ENCODE measurements at places on chromosomes 12 and 14. TPM values are rescaled to one million over a fixed set of nuclear protein-coding genes. Genes with fewer than 3 reads are reported as not detected.
A peak's percentile ranks its signal among the peaks of the same experiment; 100 is the strongest.

- no peaks in the 10 kb centered on the region for H3K36me3 ChIP-seq
- no peak overlapping the region for H3K27ac ChIP-seq
- peaks cover 20% of the 10 kb centered on the region for H3K4me1 ChIP-seq
- DNase-seq, result no peak
- H3K4me3 ChIP-seq, result no peak overlapping the region
These were observed 18.5 kb downstream of the FBRSL1 start for GRCh38 chr12:132508491-132508740.

Gene RNASE4
- total RNA-seq, result not detected

Gene RAN
- total RNA-seq, result 325 TPM

DNA sequence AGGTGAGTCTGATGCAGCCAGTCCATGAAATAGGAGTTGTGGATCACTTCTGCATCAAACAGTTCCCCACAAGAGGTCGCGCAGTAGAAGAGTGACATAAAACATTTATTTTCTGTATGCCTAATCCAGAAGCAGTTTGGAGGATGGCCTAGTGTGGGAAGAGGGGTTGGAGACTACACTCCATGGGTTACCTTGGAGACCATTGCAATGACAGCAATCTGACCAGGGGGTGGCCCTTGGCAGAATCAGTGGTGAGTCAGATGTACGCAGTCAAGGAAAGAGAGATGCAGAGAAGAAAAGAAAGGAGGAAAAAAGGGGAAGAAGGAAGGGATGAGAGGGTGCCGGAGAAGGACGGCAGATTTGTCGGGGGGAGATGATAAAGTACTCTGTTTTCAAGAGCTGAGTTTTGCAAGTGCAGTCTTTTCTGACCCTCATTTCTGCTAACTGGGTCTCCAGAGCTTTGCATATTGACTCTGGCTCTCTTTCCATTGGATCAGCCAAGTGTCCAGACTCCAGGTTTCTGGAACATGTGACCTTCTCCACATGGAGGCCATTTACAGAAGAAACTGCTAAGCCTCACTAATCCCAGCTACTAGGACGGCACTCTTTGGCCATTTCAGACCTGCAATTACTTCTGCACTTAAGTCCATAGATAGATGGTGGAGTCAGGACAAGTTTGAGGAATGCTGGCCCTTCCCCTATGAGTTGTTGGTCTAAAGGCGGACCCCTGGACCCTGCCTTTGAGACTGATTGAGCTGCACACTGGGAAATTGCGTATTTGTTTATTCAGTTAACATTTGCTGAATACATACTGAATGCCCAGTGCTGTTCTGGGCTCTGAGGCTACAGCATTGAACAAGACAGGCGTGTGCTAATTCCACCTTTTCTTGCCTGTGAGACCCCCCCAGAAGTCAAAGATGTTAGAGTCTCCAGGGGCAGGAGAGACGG lies 424.2 kb downstream of the BCL11B start:
- no peak for DNase-seq
- no peak overlapping the region for H3K4me3 ChIP-seq
- H3K27ac ChIP-seq, result no peak overlapping the region
- peaks cover 18% of the 10 kb centered on the region for H3K4me1 ChIP-seq

Gene PPFIA2
- not detected for total RNA-seq

Gene KLRB1
- 1.6 TPM for total RNA-seq

- H3K27me3 ChIP-seq, result no peaks in the 10 kb centered on the region
- H3K4me3 ChIP-seq, result no peak overlapping the region
- no peak overlapping the region for H3K27ac ChIP-seq
- H3K36me3 ChIP-seq, result no peaks in the 10 kb centered on the region
- peaks cover 5% of the 10 kb centered on the region for H3K4me1 ChIP-seq
These were observed 391.2 kb downstream of the AEBP2 start for GRCh38 chr12:19830446-19830845.

DNA sequence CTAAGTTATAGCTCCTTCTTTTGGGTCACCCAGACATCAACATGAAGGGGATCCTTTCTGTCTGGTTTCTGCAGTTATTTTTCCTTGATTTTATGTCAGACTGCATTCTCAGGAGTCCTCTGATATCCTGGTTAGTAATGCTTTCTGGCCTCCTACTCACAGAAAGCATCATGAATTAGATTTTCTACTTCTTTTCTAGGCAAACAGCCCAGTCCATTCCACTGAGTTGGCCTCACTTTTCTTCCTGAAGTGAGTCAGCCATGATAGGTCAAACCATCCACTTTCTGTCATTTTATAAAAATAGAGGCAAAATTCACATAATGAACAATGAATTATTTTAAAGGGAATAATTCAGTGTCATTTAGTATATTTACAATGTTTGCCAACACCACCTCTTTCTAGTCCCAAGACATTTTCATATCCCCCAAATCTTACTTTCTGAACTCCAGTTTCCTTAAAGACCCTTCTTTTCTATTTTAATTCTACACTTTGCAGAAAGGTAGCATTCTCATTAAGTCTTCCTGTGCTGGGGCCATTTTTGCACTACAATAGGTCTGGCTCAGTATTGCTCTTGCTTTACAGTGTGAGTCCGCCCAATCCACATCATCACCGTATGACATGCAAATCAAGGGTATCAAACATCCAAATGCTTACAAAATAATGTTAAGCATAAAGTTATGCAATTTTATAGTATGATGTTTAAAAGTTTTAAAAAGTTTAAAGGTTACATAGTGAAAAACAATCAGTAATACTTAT lies 95.1 kb downstream of the UNC79 start:
- no peaks in the 10 kb centered on the region for H3K36me3 ChIP-seq
- H3K4me1 ChIP-seq, result no peaks in the 10 kb centered on the region
- peaks cover 18% of the 10 kb centered on the region for H3K27me3 ChIP-seq
- no peak for DNase-seq
- H3K4me3 ChIP-seq, result no peak overlapping the region

DNA sequence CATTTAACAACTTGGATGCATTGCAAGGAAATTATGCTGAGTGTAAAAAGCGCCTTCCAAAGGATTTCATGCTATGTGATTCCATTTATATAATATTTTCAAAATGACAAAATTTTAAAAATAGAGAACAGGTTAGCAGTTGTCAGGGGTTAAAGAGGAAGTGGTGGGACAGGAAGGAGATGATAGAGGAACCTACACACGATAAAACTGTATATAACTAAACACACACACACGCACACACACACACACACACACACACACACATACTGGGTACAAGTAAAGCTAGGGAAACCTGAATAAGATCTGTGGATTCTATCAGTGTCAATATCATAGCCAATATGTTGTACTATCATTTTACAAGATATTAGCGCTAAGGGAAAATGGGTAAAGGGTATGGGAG lies 17.2 kb downstream of the TTC9 start:
- H3K4me3 ChIP-seq, result peak overlapping the region; percentile 87
- H3K36me3 ChIP-seq, result peaks cover 9% of the 10 kb centered on the region
- H3K4me1 ChIP-seq, result peaks cover 97% of the 10 kb centered on the region
- H3K27me3 ChIP-seq, result no peaks in the 10 kb centered on the region
- no peak for DNase-seq
